ENCODE measurements at places on chromosomes 2 and 18. TPM values are rescaled to one million over a fixed set of nuclear protein-coding genes. Genes with fewer than 3 reads are reported as not detected.

The DIPK1C gene
- not detected for total RNA-seq

The RELCH gene
- 27.8 TPM for total RNA-seq

The ASXL3 gene
- 1.4 TPM for total RNA-seq

The ANKRD30B gene
- not detected for total RNA-seq

The ATP5MC3 gene
- 137 TPM for total RNA-seq

The GBX2 gene
- total RNA-seq, result not detected

The GCG gene
- not detected for total RNA-seq

The PIEZO2 gene
- 6.5 TPM for total RNA-seq

The IL36B gene
- not detected for total RNA-seq

The RESP18 gene
- total RNA-seq, result not detected

The L3MBTL4 gene
- total RNA-seq, result 14.7 TPM

The ACVR1 gene
- 37.4 TPM for total RNA-seq

The CYBRD1 gene
- total RNA-seq, result 383 TPM

The LIPG gene
- 12.2 TPM for total RNA-seq

The RGPD4 gene
- total RNA-seq, result 0.17 TPM

- no peak for DNase-seq
Measured at GRCh38 chr2:237344942-237345341, 69.0 kb downstream of the COL6A3 start.

- no peak for DNase-seq
Measured at GRCh38 chr18:23743733-23744333, 54.6 kb downstream of the LAMA3 start.

DNA sequence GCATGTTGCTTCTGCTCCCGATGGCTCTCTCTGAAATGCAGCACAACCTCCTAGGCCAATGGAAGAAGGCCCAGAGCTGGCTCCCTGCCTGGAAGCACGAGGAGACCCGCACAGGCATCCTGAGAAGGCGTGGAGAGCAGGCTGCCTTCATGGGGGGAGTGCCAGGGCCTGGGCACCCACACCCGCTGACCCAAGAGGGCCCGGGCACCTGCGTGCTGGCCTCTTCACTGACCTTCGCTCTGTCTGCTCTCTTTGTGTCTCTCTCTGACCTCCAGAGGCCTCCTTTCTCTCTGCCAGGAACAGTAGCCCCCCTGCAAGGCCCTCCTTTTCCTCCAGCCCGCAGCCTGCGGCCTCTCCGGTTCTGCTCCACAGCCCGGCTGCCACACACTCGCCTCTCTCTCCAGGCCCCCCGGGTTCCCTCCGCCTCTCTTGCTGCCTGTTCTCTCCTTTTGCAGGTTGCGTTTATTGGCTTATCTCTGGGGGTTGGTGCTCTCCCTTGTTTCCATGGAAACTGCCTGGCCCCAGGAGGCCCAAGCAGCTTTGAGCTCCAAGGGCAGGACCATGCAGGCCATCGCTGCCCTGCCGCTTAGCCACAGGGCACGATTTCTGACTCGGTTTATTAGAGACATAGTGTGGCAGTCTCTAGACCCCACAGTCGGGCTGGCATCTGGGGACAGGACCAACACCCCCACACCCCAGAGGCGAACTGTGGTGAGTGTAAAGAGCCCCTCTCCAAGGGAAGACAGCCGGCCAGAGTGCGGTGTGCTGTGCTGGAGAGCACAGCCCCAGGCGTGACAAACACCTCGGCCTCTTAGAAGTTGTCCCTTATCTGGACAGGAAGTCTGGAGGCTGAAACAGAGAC, 1.7 kb downstream of the MZT2B start:
- no peak for DNase-seq

DNA sequence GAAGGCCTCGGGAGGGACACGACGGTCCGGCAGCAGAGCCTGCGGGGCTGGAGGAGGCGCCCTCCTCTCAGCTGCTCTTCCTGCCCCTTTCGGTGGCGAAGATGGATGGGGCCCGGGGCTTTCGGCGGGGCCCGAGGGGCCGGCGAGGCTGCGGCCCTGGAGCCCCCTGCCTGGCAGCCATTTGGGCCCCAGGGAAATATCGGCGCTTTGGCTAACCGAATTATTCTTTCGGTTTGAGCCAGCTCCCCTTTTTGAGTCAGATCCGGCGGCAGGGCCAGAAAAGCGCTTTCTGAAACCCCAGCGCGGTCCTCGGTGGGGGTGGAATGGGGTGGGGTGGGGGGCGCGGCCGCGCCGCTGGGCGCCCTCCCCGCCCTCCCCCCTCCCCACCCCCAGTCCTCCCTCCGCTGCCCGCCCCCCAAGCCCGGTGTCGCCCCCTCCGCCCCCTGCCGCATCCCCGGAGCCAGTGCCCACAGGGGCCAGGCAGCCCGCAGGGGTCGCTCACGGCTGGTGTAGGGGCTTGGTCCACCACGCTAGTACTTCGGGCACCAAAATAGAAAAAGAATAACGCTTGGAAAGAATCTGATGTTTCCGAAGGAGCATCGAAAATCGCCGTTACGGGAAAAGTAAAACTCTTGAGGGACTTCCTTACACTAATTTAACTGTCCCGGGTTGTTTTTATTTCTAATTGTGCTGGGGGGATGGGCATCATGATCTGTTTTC, 9.1 kb upstream of the ARID5A start:
- DNase-seq, result no peak

DNA sequence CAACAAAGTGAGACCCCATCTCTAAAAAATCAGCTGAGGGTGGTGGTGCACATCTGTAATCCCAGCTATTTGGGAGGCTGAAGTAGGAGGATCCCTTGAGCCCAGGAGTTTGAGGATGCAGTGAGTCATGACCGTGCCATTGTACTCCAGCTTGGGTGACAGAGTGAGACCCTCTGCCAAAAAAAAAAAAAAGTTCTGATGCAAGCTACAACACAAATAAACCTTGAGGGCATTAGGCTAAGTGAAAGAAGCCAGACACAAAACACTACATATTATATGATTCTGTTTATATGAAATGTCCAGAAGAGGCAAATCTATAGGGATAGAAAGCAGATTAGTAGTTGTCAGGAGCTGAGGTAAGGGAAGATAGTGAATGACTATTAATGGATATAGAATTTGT, 13.0 kb downstream of the YWHAQ start:
- DNase-seq, result no peak

- no peak for DNase-seq
Measured at GRCh38 chr2:44389895-44390294, 28.1 kb downstream of the CAMKMT start.

GRCh38 chr2:121736140-121736461, 574 bp downstream of the NIFK start:
- no peak for DNase-seq

DNA sequence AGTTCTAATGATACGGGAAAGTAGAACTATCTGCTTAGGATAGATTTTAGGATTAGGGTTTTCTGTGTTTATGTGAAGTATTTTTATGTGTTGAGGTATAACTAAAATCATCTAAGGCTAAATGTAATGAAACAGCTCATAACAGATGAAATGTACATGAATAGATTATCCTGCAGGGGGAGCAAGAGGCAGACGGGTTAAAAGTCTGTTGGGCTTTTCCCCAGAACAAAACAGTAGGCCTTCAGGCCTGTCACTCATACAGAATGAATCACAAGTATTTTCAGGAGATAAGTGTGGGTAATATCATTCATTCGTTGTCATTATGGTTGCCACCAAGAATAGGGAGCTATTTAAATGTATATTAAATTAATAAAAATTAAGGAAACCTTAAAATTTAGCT, 107.9 kb upstream of the IL1R2 start:
- DNase-seq, result no peak

DNA sequence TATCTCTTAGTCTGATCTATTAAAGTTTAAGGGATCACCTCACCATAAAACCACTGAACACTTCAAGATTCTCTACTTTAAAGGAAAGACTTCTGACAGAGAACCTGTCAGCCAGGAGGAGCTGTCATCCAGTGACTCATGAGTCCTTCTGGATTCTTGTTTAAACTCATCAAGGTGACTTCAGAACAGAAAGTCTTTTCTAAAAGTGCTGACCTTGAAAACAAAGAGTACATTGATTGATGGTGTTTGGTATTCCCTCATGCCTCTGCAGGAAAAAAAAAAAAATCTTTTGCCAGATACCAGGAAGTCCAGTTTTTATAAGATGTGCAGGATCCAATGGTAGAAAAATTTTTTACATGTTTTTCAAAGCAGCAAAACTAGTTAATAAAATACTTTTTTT, 12.3 kb downstream of the DSG2 start:
- no peak for DNase-seq

- no peak for DNase-seq
Measured at GRCh38 chr2:22934747-22935146, 450.2 kb upstream of the KLHL29 start.

- DNase-seq, result no peak
Measured at GRCh38 chr2:65452150-65452895, 19.9 kb upstream of the SPRED2 start.

DNA sequence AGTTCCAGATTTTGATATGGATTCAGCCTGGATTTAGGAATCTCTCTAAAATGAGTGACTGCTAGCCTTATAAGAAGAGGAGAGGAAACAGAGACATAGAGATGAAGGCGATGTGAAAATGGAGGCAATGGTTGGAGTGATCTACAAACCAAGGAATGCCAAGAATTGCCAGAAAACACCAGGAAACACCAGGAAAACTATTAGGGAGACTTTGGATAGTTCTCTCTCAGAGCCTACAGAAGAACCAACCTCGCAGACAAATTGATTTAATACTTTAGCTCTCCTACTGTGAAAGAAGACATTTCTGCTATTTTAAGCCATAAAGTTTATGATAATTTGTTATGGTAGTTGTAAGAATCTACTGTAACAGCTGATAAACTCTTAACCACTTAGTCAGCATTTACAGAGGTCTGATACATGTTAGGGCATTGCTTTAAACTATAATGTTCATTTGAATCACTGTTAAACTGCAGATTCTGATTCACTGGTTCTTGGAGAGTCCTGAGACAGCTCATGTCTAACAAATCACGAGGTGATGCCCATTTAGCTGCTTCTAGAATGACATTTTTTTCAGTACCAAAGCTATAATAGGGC, 1702.6 kb upstream of the LRRTM1 start:
- DNase-seq, result no peak

- no peak for DNase-seq
Measured at GRCh38 chr18:22337306-22337705, 80.4 kb downstream of the CTAGE1 start.

- peak; percentile 66 for DNase-seq
Measured at GRCh38 chr18:13216092-13216582, 2.4 kb upstream of the LDLRAD4 start.

DNA sequence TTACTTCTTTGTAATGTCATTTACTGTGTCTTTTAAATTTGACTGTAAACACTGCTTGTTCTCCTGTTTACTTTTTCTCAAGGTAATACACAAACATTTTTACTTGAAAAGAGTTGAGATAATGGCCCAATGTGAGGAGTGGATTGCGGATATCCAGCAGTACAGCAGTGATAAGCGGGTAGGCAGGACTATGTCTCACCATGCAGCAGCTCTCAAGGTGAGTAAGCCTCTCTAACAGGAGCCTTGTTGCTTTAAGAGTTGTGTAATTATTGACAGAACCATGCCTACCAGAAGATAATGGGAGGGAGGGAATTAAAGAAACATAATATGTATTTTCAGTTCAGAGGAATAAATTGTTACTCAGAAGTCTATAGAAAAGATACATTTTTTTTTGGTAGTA, 16.5 kb upstream of the TTC27 start:
- no peak for DNase-seq

DNA sequence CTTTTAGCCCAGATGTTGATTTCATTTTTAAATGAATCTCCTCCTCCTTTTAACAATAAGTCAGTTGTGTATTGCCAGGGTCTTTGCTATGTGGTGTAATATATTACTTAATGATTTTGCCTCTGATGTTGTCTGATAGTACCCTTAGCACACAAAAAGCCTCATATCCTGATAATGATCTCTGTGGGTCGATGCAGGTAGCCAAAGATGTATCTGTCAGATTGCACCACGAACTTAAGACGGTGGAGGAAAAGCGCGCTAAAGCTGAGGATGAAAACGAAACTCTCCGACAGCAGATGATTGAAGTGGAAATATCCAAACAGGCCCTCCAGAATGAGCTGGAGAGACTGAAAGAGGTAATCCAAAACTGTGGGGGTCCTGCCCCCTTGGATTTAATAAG, 14.8 kb downstream of the MTCL1 start:
- DNase-seq, result no peak

GRCh38 chr2:221741496-221742211, 169.6 kb upstream of the EPHA4 start:
- no peak for DNase-seq

- DNase-seq, result no peak
Measured at GRCh38 chr18:6650747-6651146, 78.8 kb upstream of the ARHGAP28 start.

- no peak for DNase-seq
Measured at GRCh38 chr2:151637271-151637781, 97.0 kb downstream of the NEB start.

GRCh38 chr2:44139741-44140140, 28.9 kb upstream of the PPM1B start:
- no peak for DNase-seq

DNA sequence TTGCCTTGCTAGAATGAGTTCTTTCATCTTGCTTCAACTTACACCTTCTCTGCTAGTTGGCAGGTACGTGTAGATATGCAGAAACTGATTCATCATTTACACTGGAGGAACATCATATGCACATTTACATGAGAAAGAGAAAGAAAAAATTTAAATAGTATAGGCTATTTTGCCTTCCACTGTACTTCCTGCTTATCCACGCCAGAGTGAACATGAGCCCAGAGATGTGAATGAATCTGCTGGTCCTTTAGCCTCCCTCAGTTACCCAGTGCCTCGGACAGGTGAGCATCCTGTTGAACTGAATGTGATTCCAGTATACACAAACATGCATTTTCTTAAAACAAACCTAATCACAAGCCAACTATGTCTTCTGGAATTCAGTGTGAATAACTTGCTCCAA, 83.6 kb downstream of the SESTD1 start:
- DNase-seq, result no peak

DNA sequence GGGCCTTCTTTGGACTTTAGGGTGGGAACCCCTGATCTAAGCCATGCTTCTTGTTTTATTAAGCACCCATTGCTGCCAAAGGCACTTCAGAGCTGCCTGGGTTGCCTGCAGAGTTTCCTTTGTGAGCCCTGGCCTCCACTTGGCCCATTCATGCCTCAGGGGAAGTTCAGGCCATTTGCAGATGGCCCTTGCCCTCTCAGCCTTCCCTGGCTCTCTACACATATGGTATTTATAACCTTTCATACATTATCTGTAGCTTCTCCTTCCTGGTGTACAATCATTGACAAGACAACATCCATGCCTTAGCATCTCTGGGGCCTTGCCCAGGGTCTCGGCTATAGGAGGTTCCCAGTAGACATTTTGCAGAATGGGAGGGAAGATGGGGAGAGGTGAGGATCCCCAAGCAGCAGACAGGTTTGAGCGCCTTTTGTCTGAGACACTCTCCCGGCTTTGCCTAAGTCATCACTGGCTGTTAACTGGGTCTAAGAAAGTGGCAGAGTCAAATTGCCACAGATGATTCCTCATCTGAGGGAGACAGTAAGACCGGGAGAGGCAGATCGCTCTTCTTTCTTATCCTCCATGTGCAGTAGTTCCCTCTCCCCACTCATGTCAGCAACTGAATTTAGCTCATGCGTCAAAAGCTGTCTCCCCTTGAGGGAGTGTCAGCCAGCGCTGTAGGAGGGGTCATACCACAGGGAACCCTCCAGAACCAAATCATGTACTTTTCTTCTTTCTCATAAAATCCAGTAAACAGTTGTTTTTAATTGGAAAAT, 2.7 kb downstream of the EHD3 start:
- DNase-seq, result no peak
